ENCODE measurements at places on chromosomes 4 and X. TPM values are rescaled to one million over a fixed set of nuclear protein-coding genes. Genes with fewer than 3 reads are reported as not detected.
A peak's percentile ranks its signal among the peaks of the same experiment; 100 is the strongest.

- DNase-seq: no peak
- peaks cover 4% of the 10 kb centered on the region for H3K4me1 ChIP-seq
- H3K27ac ChIP-seq: peak overlapping the region; percentile 54
- H3K4me3 ChIP-seq: no peak overlapping the region
- H3K27me3 ChIP-seq: no peaks in the 10 kb centered on the region
These were observed 87.1 kb downstream of the VCX2 start for GRCh38 chrX:8084006-8084405.

DNA sequence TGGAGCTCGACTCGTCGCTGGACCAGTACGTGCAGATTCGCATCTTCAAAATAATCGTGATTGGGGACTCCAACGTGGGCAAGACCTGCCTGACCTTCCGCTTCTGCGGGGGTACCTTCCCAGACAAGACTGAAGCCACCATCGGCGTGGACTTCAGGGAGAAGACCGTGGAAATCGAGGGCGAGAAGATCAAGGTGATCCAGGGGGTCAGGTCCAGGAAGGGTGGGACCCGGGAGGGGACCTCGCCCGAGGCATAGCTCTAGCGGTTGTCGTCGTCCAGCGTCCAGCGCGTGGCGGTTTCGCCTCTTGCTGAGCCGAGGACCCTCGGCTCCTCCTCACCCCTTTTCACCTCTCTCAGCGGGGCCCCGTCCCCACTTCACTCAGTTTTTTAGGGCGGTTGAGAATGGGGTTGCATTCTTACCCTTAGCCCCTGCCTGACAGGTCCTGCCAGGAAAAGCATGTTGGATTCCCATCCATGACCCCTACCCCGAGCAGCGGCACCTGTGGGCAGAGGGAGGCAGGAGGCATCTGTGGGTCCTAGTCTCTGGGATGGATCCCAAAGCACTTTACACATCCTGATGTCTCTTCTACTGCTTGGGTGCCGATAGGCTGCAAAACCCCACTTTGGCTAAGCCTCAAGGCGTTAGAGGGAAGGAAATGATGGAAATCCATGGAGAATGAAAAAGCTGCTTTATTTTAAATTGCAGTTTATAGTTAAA lies 524 bp downstream of the RAB33A start:
- H3K36me3 ChIP-seq: no peaks in the 10 kb centered on the region
- DNase-seq: no peak
- no peaks in the 10 kb centered on the region for H3K27me3 ChIP-seq

The SSX1 gene
- total RNA-seq: not detected

DNA sequence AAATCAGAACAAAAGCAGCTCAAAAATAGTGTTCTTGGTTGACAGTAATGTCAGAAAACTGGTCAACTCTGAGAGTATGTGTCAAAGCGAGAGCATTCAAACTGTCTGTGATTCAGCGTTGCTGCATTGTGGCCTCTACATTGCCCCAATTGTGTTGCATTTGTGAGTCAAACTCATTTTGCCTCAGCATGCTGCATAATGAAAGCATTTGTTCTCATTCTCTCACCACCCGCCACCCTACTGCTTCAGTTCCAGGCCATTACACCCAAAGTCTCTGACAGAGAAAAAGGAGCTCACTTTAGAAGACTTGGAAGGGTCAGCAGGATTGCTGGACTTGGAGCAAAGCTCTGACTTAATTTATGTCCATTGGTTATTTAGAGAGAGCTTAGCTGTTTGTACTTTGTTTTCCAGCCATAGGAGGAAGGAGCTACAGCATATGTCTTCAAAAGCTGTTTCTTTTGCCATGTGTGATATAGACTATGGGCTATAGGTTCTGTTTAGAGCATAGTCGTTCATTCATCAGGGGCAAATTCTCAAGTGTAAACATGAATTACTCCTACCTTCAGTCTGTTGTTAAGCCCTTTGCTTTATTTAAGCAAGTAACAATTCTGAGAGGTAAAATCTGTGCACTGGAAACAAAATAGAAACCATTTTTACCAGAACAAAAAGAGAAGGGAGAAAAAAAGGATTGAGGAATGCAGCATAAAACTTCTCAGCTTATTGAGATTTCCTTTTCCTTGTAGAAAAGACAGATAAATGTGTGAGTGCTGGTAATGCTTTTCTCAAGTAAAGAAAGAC lies 153.4 kb upstream of the ANK2 start:
- peak overlapping the region; percentile 64 for H3K27ac ChIP-seq
- H3K4me3 ChIP-seq: peak overlapping the region; percentile 22
- peaks cover 16% of the 10 kb centered on the region for H3K4me1 ChIP-seq

- peaks cover 15% of the 10 kb centered on the region for H3K4me1 ChIP-seq
- DNase-seq: no peak
- no peaks in the 10 kb centered on the region for H3K27me3 ChIP-seq
- peak overlapping the region; percentile 81 for H3K27ac ChIP-seq
These were observed 403 bp downstream of the SGCB start for GRCh38 chr4:52037689-52038102.

GRCh38 chrX:105658136-105658535 lies 164.2 kb upstream of the NRK start:
- H3K27ac ChIP-seq: no peak overlapping the region
- no peaks in the 10 kb centered on the region for H3K4me1 ChIP-seq
- no peaks in the 10 kb centered on the region for H3K36me3 ChIP-seq
- no peak for DNase-seq
- H3K4me3 ChIP-seq: no peak overlapping the region

The SFRP2 gene
- 38.2 TPM for total RNA-seq

DNA sequence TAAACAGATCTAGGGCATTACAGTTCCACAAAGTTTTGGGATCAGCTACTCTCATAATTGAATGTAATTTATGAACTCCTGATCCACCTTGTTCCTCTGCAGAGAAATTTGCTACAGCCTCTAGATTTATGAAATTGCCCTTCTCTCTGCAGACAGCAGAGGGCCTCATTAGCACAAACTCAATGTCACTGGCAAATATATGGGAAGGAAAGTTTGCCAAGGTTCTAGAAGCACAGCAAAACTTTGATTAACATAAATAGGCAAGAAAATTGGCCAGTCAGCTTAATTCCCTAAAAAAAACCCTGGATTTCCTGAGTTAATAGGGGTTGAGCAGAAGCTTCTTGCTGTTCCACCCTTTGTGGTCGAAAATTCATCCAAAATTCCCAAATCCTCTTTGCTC lies 31.5 kb downstream of the PRPS1 start:
- H3K27ac ChIP-seq: no peak overlapping the region
- H3K27me3 ChIP-seq: no peaks in the 10 kb centered on the region
- no peak overlapping the region for H3K4me3 ChIP-seq
- H3K4me1 ChIP-seq: no peaks in the 10 kb centered on the region
- H3K36me3 ChIP-seq: no peaks in the 10 kb centered on the region
- no peak for DNase-seq

The DKK2 gene
- 0.52 TPM for total RNA-seq
